ENCODE measurements at places on chromosomes 5 and 9.

DNA sequence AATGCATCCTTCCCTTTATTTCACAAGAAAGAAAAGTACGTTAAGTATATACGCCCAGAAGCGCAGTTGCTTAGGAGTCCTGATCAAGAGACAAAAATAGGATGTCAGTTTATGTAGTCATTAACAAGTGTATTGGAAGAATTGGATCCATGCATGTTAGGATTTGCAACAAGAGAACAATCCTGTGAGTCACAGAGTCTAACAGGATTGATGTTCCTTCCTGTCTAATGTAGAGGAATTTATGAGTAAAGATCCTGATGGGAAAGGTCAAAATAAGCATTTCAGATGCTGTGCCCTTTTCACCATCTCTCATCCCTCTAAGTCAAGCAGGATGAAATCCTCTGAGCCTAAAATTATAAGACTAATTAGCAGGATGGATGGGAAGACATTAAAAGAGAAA lies 406.0 kb upstream of the GRIA1 start:
- no peaks in the 10 kb centered on the region for H3K36me3 ChIP-seq
- H3K27ac ChIP-seq: no peak overlapping the region
- H3K4me3 ChIP-seq: no peak overlapping the region

GRCh38 chr5:83683836-83684235 lies 36.8 kb downstream of the HAPLN1 start:
- no peak for DNase-seq
- no peaks in the 10 kb centered on the region for H3K4me1 ChIP-seq
- H3K4me3 ChIP-seq: no peak overlapping the region
- peaks cover 6% of the 10 kb centered on the region for H3K27me3 ChIP-seq
- H3K36me3 ChIP-seq: no peaks in the 10 kb centered on the region
- H3K27ac ChIP-seq: no peak overlapping the region

DNA sequence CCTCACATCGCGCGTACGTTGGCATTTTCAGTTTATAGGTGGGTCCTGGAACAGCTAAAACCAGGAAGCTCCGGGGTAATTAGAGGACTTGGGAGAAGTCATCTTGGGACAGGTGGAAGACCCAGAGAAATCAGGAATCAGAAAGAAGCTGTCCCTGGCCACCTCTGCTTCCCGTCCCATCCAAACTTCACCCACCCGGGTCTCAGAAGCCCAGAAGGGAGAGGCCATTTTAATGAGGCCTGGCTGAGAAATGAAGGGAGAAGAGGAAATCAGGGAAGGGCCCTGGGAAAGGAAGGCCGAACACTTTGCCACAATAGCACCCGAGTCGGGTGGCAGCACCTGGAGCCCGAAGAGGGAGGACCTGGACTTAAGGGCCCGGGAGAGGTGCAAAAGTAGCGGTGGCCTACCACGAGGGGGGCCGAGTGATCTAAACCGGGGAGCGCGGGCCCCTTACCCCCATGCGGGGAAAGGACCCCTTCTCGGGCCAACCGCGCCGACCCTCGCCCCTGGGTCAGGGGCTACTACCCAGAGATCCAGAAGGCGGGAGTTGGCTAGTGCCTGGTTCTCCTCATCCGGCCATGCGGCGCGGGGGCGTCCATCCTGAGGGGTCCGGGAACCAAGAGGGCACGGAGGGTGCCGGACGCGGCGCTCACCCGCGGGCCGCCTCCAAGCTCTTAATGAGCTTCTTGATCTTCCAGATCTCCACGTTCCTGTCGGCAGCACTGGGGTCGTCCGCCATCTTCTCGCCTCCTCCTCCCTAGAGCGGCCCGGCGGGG lies 668 bp downstream of the ETF1 start:
- peaks cover 92% of the 10 kb centered on the region for H3K4me1 ChIP-seq
- H3K4me3 ChIP-seq: peak overlapping the region; percentile 85
- H3K36me3 ChIP-seq: no peaks in the 10 kb centered on the region
- peak overlapping the region; percentile 98 for H3K27ac ChIP-seq
- no peak for DNase-seq
- H3K27me3 ChIP-seq: no peaks in the 10 kb centered on the region

- H3K4me3 ChIP-seq: no peak overlapping the region
- H3K4me1 ChIP-seq: no peaks in the 10 kb centered on the region
- no peaks in the 10 kb centered on the region for H3K27me3 ChIP-seq
- H3K27ac ChIP-seq: no peak overlapping the region
- no peak for DNase-seq
- no peaks in the 10 kb centered on the region for H3K36me3 ChIP-seq
Observed at GRCh38 chr9:103991698-103992097, 102.4 kb upstream of the SMC2 start.

DNA sequence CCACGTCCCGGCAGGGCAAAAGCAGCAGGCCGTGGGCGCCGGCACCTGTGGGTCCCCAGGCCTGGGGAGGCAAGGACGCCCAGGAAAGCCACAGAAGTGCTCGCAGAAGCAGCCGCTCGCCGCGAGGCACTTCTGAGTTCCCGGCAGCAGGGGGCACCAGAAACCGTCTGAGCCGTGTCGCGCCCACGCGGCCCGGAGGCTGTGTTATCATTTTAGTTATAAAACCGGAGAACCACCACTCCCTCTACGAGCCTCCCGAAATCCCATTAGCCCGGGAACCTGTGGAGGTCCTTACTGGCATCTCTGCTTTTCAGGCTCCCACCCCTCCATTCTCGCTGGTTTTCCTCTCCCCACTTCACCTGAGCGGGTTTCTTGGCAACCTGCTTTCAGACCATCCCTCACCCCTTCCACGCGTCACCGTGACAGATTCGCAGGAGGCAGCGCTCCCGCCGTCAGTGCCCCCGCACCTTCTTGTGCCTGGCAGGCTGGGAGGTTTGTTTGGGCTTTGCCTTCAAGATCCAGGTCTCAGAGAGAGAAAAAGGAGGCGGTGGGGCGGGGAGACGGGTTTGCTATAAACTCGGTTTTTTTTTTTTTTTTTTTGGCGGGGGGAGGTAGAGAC lies 2.3 kb downstream of the GDNF start:
- peaks cover 100% of the 10 kb centered on the region for H3K27me3 ChIP-seq
- H3K27ac ChIP-seq: no peak overlapping the region
- peaks cover 55% of the 10 kb centered on the region for H3K4me1 ChIP-seq

DNA sequence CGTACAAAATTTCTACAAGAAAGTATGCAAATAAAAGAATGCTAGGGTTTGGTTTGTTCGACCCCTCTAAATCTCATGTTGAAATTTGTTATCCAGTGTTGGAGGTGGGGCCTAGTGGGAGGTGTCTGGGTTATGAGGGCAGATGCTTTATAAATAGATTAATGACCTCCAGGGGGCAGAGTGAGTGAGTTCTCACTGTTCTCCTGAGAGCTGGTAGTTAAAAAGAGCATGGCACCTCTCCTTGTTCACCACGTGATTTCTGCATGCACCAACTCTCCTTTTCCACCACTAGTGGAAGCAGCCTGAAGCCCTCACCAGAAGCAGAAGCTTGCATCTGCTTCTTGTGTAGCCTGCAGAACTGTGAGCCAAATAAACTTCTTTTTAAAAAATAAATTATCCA lies 50.4 kb upstream of the FAM170A start:
- H3K27ac ChIP-seq: no peak overlapping the region
- H3K4me3 ChIP-seq: no peak overlapping the region
- no peaks in the 10 kb centered on the region for H3K4me1 ChIP-seq
- no peaks in the 10 kb centered on the region for H3K27me3 ChIP-seq

GRCh38 chr5:169242849-169243186 lies 58.1 kb downstream of the SLIT3 start:
- H3K4me1 ChIP-seq: no peaks in the 10 kb centered on the region
- no peak overlapping the region for H3K27ac ChIP-seq

DNA sequence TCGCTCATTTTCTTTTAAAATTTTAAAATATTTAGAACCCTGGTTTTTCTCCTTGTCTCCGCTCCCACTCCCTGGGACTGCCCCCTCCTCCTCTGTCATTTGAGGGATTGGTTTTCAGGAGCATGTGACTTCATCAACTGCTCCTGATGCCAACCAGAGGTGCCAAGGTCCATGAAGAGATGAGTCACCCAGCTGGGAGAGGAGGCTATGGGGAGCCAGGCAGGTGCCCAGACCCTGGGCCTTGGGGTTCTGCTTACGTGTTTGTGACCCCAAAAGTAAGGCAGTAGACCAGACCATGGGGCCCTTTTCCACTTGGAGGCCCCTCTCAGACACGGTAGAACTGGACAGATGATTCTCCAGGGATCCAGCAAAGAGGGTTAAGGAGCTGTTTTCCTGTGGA lies 167.0 kb downstream of the FGF18 start:
- no peaks in the 10 kb centered on the region for H3K27me3 ChIP-seq
- no peaks in the 10 kb centered on the region for H3K36me3 ChIP-seq
- peaks cover 1% of the 10 kb centered on the region for H3K4me1 ChIP-seq
- H3K27ac ChIP-seq: no peak overlapping the region
- DNase-seq: no peak

GRCh38 chr9:133285252-133285775 lies 10.3 kb upstream of the ABO start:
- no peak overlapping the region for H3K27ac ChIP-seq
- H3K27me3 ChIP-seq: peaks cover 42% of the 10 kb centered on the region
- DNase-seq: no peak

DNA sequence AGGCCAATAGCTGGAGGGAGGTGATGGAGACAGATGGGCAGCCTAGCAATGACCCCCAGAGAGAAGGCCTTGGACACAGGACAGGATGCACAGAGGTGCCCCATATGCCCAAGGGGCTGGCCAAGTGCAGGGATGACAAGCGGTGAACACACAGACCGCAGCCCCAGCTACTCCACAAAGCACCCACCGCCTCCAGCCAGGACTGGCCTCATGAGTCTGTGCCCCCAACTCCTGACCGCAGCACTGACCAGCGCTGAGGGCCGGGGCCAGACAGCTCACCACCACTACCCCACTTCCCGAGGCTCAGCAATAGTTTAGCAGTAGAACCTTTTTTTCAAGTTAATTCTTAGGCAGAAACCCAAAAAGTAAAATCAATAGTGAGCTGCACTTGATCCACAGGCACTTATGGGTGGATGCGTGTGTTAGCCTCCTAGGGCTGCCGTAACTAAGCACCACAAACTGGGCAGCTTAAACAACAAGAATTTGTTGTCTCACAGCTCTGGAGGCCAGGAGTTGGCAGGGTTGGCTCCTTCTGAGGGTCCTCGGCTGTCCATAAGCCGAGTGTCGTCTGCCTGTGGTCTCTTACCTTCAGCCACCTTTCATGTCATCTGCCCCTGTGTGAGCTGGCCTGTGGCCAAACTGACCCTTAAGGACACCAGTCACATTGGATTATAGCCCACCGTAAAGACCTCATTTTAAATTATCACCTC lies 14.1 kb downstream of the ROR2 start:
- H3K36me3 ChIP-seq: no peaks in the 10 kb centered on the region
- no peak overlapping the region for H3K27ac ChIP-seq
- no peaks in the 10 kb centered on the region for H3K4me1 ChIP-seq
- H3K27me3 ChIP-seq: no peaks in the 10 kb centered on the region

- no peak overlapping the region for H3K4me3 ChIP-seq
- peaks cover 36% of the 10 kb centered on the region for H3K4me1 ChIP-seq
- peak overlapping the region; percentile 28 for H3K27ac ChIP-seq
- DNase-seq: no peak
Observed at GRCh38 chr5:88743231-88743834, 139.7 kb downstream of the MEF2C start.
